ENCODE measurements at places on chromosomes 12 and 14.

GRCh38 chr14:101462726-101463565 lies 98.3 kb upstream of the DIO3 start:
- DNase-seq: no peak

DNA sequence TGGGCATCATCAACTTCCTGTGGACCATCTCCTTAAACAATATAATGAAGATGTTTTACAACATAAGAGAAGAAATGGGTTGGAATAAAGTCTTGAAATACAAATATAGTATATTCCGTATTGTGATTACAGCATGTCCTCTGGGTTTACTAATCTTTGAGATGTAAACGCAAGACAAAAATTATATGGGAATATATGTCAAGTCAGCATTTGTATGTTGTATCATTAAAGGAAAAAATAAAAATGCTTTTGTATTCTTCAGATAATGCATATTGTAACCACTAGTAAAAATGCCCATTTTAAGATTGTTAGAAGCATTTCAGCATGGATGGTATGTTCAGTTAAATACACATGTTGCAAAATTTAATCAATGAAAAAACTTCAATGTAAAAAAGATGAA lies 893.3 kb downstream of the FLRT2 start:
- DNase-seq: no peak

- no peak for DNase-seq
These were observed 630 bp downstream of the NELL2 start for GRCh38 chr12:44875417-44875953.

- no peak for DNase-seq
These were observed 8.7 kb downstream of the TBC1D15 start for GRCh38 chr12:71848212-71848611.

- no peak for DNase-seq
These were observed 128.9 kb upstream of the SOX5 start for GRCh38 chr12:24078318-24078765.

GRCh38 chr14:103366741-103367140 lies 18.5 kb upstream of the MARK3 start:
- no peak for DNase-seq

DNA sequence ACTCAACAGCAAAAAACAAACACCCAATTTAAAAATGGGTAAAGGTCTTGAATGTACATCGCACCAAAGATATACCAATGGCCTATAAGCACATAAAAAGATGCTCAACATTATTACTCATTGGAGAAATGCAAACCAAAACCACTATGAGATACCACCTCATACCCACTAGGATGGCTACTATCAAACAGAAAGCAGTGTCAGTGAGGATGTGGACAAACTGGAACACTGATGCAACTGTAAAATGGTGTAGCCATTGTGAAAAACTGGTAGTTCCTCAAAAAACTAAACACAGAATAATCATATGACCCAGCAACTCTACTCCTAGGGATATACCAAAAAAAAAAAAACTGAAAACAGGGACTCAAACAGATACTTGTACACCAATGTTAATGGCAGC lies 49.3 kb downstream of the CDK17 start:
- no peak for DNase-seq

GRCh38 chr12:102602521-102602920 lies 122.2 kb upstream of the IGF1 start:
- no peak for DNase-seq

- DNase-seq: no peak
These were observed 13.3 kb downstream of the KIF26A start for GRCh38 chr14:104151566-104152245.

DNA sequence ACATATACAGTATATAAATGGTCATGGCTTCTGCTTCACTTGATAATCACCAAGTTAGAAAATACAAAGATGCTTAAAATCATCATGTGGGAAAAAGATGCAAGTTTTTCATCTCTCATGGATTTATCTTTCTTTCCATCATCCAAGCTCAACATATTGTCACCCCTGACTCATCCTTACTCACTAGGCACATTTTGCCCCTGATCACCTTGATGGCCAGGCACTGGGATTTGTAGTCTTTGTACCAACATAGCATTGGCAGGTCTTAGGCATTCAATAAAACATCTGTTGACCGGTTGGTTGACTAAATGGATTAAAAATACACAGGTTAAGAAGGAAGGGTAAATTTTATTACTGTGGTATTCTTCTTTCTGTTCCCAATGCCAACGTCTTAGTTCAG lies 28.1 kb downstream of the KLHDC2 start:
- no peak for DNase-seq
